ENCODE measurements at places on chromosomes 12 and 14.

GRCh38 chr14:70999117-70999516 is 91.9 kb downstream of the PCNX1 start:
- no peak for DNase-seq

GRCh38 chr14:35399083-35399937 is 5.2 kb downstream of the NFKBIA start:
- no peak for DNase-seq

GRCh38 chr12:33323823-33324222 is 115.8 kb downstream of the SYT10 start:
- no peak for DNase-seq

- DNase-seq, result no peak
These were observed 618.4 kb downstream of the SLC6A15 start for GRCh38 chr12:84294246-84294645.

GRCh38 chr14:94581127-94581999 is at the start of gene SERPINA5:
Gene SERPINA5 (plus strand): TSS chr14:94581426. CDS start chr14:94587363, 5,937 bp downstream.
- DNase-seq, result no peak

GRCh38 chr12:41287500-41288141 is 99.5 kb downstream of the PDZRN4 start:
- DNase-seq, result no peak
